Activated naive CD4-positive, alpha-beta T cell treated with anti-CD3 and anti-CD28 coated beads for 36 hours (primary cell): ENCODE measurements at places on chromosomes 3 and 15. TPM values are rescaled to one million over a fixed set of nuclear protein-coding genes. Genes with fewer than 3 reads are reported as not detected.

SLC22A14 gene
- not detected for total RNA-seq

GRCh38 chr3:9172851-9173321 lies 76.6 kb downstream of the SRGAP3 start:
- no peak for DNase-seq

DNA sequence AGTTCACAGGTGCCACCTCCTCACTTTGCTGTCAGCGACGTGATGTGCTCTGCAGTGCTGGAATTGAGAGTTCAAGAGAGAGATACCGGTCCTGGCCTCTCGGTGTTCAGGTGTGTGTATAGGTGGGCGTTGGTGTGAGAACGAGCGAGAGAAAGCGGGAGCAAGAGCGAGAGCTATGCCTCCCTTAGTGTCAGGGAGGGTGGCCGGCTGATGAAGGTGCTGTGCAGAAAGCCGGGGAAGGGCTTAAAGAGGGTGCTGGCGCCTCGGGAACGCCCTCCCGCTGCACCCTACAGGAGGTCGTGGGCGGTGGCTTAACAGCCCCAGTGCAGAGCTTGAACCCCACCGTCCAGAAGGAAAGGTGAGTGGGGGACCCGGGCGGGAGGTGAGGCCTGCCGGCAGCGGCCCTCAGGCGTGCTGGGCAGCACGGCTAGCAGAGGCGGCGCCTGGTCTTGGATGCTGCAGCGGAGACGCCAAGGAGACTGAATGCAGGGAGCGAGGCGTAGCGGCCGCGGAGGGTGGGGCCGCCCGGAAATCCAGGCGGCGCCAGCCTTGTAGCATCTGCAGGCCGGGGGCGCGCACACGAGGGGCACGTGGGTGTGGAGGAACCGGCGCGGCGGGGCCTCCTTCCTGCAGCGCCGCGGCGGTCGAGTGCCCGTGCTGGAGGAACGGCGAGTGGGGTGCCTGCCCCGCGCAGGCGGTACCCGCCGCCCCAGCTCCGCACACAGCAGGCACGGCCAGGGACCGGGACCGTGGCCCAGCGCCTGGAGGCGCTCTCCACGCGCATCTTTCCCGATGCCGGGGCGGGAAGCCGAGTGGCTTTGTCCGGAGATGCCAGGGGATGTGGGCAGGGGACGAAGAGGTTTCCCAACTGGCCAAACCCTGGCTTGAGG lies 246.8 kb upstream of the TOPAZ1 start:
- peak; percentile 40 for DNase-seq

DNA sequence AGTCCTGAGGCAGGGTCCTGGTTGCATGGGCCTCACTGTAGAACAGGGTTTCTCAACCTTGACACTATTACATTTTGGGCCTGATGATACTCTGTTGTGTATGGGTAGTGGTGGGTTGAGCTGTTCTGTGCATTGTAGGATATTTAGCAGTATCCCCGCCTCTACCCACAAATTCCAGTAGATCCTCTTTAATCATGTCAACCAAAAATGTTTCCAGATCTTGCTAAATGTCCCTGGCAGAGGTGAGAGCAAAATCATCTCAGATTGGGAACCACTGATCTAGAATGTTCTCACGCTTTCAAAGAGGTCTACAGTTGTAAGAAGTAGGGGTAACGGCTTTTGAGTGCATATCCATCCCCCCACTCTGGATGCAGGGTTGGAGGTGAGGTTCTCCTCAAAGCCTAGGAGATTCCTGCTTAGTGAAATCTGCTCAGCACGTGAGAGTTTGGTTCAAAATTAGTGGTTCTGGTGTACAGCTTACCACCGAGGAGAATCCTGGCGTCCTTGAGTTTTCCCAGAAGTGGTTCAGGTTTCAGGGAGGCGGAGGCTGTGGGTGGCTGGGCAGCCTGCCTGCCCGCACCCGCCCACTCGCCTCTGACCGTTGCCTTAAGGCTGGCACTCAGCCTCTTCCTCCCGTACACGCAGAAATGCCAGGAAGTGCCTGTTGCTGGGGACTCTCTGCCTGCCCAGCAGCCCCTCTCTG lies 5.3 kb downstream of the ACVR2B start:
- DNase-seq = no peak
